Left ventricle myocardium inferior (tissue), 1 donor: ENCODE measurements at places on chromosomes 2 and 18. TPM values are rescaled to one million over a fixed set of nuclear protein-coding genes. Genes with fewer than 3 reads are reported as not detected.

DNA sequence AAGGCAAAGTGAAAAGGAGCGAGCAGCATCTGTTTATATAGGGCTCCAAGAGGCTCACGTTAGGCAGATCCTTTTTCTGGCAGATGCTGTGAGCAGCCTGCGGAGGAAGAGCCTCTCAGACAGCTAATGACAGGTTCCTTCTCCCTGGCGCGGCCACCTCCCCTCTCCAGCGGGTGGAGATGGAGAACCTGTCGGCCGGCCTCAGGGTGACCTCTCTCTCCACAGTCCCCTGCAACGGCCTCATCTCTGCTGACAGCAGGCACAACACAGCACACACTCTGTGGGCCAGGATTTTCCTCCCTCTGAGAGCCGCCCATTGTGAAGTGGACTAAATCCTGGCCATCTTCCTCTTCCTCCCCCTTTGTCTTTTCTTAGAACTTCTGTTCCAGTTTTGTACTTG is 119.8 kb downstream of the PRKCE start:
- no peaks in the 10 kb centered on the region for H3K27me3 ChIP-seq
- H3K36me3 ChIP-seq, result no peaks in the 10 kb centered on the region
- DNase-seq, result peak; percentile 70
- H3K4me3 ChIP-seq, result peak overlapping the region; percentile 53
- H3K4me1 ChIP-seq, result peaks cover 88% of the 10 kb centered on the region

ACAA2 gene
- 287 TPM for total RNA-seq

TRIM43 gene
- not detected for total RNA-seq

SPDYA gene
- 0.14 TPM for total RNA-seq

TMEM178A gene
- 3.6 TPM for total RNA-seq

DNA sequence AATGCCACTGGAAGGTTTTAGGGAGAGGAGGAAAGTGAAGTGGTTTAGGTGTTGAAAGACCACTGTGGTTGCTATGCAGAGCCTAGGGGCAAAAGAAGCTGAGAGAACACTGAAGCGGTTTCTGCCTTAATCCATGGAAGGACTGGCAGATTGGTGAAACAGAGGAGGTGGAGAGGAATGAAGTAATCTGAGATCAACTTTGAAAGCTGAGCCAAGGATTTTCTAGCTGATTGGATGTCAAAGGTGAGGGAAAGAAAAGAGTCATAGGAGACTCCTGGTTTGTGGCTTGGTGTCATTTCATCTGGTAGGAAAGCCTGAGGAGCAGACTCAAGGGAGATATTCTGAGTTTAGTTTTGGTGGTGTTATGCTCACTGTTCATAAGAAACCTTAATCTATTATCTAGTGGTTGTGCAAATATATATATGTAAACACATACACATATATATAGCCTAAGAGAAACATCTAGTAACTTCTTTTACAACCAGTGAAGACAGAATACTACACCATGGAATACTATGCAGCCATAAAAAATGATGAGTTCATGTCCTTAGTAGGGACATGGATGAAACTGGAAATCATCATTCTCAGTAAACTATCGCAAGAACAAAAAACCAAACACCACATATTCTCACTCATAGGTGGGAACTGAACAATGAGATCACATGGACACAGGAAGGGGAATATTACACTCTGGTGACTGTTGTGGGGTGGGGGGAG is 134.1 kb upstream of the CREB1 start:
- no peak overlapping the region for H3K27ac ChIP-seq
- no peaks in the 10 kb centered on the region for H3K36me3 ChIP-seq
- peaks cover 8% of the 10 kb centered on the region for H3K4me1 ChIP-seq
- no peak overlapping the region for H3K4me3 ChIP-seq
- H3K27me3 ChIP-seq, result no peaks in the 10 kb centered on the region

SLC4A3 gene
- 426 TPM for total RNA-seq

REG1B gene
- not detected for total RNA-seq

DNA sequence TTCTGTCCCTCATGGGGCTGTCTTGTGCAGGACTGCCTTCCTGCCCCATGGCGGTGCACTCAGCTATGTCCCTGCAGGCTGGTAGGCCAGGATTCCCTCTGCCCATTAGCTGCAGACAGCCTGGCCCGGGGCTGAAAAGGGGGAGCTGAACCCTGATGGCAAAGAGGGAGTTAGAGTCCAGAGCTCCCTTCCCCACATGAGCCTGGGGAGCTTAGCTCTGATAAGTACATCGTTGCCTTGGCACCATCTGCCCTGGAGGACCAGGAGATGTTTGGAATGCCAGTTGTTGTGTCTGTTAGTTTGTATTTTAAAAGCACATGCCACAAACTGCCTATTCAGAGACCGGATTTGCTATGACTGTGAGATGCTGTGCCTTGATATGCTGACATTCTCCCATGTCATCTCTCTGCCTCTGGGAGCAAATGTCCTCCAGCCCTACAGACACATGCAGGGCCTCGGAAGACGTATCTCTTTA is 65.1 kb upstream of the AFF3 start:
- H3K4me1 ChIP-seq, result peaks cover 15% of the 10 kb centered on the region
- peak overlapping the region; percentile 9 for H3K27ac ChIP-seq
- no peaks in the 10 kb centered on the region for H3K27me3 ChIP-seq
- DNase-seq, result no peak

- H3K36me3 ChIP-seq, result no peaks in the 10 kb centered on the region
- H3K4me1 ChIP-seq, result peaks cover 8% of the 10 kb centered on the region
- no peak overlapping the region for H3K27ac ChIP-seq
- H3K4me3 ChIP-seq, result no peak overlapping the region
- H3K27me3 ChIP-seq, result peaks cover 3% of the 10 kb centered on the region
- no peak for DNase-seq
Measured at GRCh38 chr18:50738098-50738757, 81.6 kb downstream of the MRO start.

MC4R gene
- not detected for total RNA-seq

- no peaks in the 10 kb centered on the region for H3K27me3 ChIP-seq
- DNase-seq, result no peak
- H3K36me3 ChIP-seq, result no peaks in the 10 kb centered on the region
- peaks cover 5% of the 10 kb centered on the region for H3K4me1 ChIP-seq
Measured at GRCh38 chr18:54229421-54230059, 5.1 kb upstream of the MBD2 start.

DNA sequence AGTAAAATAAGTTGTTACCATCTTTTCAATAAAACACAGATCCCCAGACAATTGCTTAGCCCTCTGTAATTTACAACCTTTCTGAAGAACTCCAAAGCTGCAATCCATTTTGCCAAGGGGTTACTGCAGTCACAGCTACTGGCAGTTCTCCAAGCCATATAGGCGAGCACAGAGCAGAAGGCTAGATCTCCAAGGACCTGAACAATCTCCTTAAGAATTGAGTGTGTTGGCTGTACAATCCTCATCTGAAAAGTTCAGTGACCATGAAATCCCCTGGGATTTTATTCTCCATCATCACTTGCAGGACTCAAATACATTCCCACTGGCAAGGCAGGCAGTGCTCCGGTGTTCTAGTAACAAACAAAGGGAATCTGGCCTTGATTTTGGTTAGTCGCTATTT is 103.9 kb upstream of the LRP1B start:
- H3K36me3 ChIP-seq, result no peaks in the 10 kb centered on the region
- H3K27me3 ChIP-seq, result no peaks in the 10 kb centered on the region
- no peak overlapping the region for H3K4me3 ChIP-seq
- no peak overlapping the region for H3K27ac ChIP-seq

LYG2 gene
- total RNA-seq, result not detected

CCDC148 gene
- 0.30 TPM for total RNA-seq
